ENCODE measurements at places on chromosomes 3 and 15.

GRCh38 chr3:167520266-167521005 is 46.6 kb upstream of the SERPINI2 start:
- DNase-seq: no peak

GRCh38 chr3:116038968-116039650 is 406.2 kb downstream of the LSAMP start:
- DNase-seq: no peak

- no peak for DNase-seq
Measured at GRCh38 chr3:50205413-50206276, 574 bp downstream of the SLC38A3 start.

DNA sequence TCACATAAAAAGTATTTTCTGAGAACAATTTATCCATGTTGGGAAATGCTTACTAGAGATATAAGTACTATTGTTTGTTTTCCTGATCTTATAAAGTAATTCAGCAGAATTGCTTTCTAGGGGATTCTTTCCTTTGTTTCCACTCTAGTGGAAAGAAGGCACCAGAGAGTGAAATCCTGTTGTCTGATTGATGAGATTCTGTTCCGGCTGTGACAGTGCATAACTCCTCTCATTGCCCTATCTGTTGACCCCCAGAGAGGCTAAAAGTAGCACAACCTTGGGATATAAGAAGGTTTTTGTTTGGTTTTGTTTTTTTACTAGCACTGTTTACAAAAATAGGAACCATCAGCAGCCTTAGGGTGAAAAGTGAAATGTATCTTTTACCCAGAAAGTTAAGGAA is 114.1 kb downstream of the ALCAM start:
- DNase-seq: no peak

GRCh38 chr15:94840794-94841783 is 609.7 kb downstream of the MCTP2 start:
- no peak for DNase-seq

GRCh38 chr15:85329561-85330422 is 50.6 kb upstream of the AKAP13 start:
- DNase-seq: peak; percentile 57

- DNase-seq: no peak
Measured at GRCh38 chr3:42369304-42369703, 41.1 kb downstream of the LYZL4 start.

- no peak for DNase-seq
Measured at GRCh38 chr15:89113296-89114024, 25.2 kb downstream of the ABHD2 start.

GRCh38 chr15:65595960-65596359 is 15.0 kb downstream of the INTS14 start:
- peak; percentile 8 for DNase-seq

DNA sequence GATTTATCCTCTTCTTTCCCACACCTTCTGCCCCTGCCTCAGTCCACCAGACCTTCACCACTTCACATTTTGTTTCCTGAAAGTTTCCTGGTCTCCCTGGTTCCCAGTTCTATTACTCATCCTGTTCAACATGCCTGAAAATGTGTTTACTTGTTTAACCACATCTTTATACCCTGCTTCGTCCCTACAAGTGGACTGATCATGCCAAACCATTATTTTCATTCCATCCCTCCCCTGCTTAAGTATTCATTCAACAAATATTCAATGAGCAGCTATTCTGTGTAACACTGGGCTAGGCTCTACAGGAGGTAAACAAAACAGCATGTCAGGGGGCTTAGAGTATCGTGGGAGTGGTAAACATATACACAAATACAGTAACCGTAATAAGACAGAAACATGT is 5.5 kb downstream of the MYO5A start:
- DNase-seq: peak; percentile 82

DNA sequence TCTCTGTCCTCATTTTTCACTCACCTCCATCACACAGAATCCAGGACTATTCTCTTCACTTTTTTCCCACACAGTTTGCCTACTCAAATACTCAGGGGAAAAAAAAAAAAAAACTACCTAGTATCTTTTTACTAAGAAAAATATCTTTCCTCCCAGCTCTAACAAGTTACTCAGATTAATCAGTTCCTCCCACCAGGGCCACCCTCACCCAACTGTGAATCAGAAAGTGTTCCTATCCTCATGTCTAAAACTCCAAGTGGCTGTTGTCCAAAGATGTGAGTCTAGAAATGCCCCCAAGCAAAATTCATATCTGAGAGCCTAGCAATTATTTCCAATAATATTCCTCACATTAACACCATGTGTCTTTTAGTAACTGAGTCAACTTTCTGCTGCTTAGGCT is 268.0 kb downstream of the ERC2 start:
- DNase-seq: no peak

DNA sequence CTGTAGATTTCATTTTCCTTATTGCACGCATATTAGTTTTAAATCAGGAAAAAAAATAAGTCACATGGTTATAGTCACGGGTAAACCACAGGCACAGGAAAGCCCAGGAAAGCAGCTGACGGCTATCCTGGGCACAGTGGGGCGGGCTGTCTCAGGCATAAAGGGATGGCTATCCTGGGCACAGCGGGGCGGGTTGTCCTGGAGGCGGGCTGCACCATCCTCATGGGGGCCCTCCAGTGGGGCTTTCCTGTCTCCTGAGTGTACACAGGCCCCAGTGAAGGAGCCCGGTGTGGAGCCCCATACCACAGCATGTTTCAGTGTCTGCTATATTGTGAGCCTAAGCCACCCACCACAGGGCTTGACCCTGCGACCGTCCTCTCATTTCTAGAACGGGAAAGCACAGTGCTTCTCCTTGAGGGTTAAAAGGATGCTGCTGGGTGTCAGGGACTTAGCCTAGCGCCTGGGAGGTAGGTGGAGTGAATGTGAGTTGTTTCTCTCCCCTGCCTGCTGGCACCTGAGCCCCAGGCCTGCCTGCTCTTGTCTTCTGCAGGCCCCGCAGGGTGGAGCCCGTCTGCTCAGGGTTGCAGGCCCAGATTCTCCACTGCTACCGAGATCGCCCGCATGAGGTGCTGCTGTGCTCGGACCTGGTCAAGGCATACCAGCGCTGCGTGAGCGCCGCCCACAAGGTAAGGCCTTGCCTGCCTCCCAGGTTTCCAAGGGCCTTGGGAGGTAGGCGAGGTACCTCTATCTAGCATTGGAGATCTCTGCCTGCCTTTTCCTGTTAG is 25.9 kb upstream of the PLXNA1 start:
- DNase-seq: no peak

GRCh38 chr15:70474471-70475406 is 288.6 kb downstream of the UACA start:
- DNase-seq: peak; percentile 86

DNA sequence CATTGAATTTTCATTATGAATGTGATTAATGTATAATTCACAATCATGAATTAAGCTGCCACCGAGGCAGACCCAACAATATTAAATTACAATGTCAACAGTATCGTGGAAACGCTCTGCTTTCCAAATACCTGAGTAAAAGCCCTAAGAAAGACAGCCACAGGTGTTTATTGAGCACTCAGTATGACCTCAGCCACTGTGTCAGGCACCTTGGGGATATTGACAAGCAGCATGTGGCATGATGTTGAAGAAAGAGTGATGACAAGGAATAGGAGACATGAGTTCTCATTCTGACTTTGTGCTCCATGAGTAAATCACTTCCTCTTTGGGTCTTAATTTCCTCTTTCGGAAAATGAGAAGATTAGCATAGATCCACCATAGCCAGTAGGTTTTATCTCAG is 12.8 kb downstream of the C2CD4A start:
- DNase-seq: no peak

GRCh38 chr15:53307952-53308624 is 451.4 kb downstream of the WDR72 start:
- no peak for DNase-seq

DNA sequence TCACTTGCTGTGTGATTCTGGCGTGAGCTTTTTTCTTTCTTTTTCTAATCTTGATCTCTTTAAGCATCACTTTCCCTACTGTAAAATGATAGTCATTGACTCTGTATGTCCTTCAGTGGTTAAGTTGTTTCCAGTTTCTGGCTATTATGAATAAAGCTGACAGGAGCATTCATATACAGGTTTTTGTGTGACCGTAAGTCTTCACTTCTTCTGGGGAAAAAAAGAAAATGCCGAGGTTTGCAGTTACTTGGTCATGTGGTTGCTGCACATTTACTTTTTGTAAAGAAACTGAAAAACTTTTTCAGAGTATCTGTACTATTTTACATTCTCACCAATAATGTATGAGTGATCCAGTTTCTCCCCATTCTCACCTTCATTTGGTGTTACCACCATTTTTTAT is 247.4 kb upstream of the RBMS3 start:
- DNase-seq: no peak

DNA sequence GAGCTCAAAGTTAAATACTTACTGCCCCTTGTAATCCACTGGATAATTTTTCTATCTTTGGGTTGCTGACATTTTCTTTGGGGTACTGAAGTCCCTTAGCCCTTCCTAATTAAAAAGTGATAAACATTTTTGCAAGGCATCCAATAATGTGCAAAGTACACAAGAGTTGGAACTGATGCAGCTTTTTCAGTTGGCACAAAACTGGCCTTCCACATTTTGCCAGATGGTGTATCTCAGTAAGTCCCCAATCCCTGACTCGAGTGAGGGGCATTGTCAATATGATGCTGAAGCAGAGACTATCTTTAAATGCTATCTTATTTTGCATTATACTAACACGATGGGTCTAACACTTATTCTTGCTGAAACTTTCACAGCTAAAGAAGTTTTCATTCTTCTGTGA is 27.8 kb downstream of the FHIT start:
- no peak for DNase-seq

DNA sequence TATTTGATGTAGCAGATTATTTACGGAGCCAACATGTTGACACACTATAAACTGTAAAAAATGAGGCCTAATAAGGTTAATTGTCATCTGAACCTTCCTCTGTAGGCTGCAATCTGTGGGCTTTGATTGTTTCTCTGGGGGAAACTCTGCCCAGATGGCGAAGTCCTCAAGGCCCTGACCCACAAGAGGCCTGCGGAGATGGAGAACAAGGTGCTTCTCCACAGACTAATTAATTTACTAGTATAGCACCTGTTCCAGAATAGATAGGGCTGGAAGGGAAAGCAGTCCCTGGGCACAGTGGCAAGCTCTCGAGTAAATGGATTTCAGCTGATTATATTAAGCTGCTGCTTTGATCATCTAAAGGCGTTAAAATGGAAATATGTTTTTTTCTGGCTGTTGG is 338.8 kb upstream of the DNAJC19 start:
- no peak for DNase-seq

DNA sequence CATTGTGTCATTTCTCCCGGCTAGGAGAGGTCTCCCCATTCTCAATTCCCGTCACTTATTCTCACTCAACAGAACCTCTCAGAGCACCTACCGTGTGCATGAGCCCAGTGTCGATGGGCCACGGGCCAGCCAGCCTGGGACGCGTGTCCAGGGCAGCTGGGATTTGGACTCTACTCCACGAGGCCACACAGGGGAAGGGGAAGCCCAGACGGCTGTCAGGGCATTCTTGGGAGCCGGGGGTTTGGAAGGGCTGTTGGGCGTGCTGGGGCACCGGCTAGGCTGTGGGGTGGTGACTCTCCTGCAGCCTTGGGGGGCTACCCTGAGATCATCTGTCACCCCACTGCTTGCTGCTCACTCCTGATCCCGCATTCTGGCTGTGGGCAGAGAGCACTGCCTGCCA is 41.7 kb upstream of the PCSK6 start:
- DNase-seq: no peak

GRCh38 chr15:78360958-78361718 is 21.0 kb downstream of the CRABP1 start:
- DNase-seq: no peak

DNA sequence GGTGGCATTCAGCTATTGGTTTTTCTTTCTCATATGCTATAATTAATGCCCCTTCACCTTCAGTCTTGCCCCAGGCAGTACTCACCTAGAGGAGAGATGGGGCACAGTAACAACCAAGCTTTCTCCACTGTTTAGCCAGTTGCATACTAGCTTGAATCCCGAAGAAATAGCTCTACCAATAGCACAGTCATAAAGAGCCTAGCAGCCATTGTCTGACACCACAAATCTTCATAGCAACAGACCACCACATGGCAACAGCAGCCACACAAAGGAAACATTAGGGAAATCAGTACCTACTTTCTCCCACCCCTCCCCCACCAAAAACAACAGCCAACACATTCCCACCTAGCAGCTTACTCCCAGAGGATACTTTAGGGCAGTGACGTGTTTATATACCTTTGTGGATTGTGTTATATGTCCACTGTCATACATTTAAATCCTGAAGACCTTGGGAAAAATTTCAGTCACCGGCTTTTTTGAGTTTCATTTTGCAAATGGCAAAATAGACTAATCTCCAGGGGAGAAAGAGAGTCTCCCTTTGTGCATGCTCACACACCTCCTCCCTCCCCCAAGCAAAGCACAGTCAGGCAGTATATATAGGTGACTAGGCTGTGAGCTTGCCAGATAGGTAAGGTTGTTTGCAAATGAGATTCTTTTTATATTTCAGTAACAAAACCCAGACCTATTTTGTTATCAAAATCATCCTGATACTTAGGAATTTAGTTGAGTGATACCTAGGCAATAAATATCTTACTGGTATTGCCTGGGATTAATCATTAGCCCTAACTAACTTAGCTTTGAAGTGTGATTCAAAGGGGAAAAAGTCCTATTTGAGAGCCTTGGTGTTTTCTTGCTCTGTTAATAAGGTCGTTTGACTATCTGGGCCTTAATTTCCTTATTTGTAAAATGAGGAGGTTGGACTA is 140.6 kb downstream of the RBPMS2 start:
- no peak for DNase-seq

- no peak for DNase-seq
Measured at GRCh38 chr3:146280864-146281263, 30.0 kb upstream of the PLSCR4 start.

GRCh38 chr3:159187706-159188105 is 385.9 kb downstream of the MFSD1 start:
- peak; percentile 5 for DNase-seq

DNA sequence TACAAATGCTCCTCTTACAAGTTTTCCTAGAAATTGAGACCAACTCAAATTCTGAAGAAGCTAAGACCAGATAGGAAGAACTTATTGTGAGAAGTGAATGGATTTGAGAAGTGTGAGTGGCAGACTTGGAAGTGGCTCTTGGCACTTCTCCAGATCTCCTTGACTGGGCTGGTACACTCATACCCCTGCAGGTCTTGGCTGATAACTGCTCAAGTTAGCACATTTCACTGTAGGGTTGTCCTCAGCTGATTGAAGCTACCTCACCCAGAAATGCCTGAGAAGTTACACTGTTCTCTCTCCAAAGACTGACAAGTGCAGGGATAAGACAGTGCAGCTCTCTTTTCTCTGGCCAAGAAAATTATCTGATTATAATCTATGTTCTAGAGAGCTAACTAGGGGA is 16.5 kb upstream of the CLDN1 start:
- DNase-seq: no peak

- no peak for DNase-seq
Measured at GRCh38 chr3:177045767-177046166, 151.5 kb downstream of the TBL1XR1 start.

- DNase-seq: no peak
Measured at GRCh38 chr3:170724599-170725280, 138.9 kb upstream of the SLC7A14 start.

GRCh38 chr3:79994397-79994796 is 226.6 kb upstream of the ROBO1 start:
- no peak for DNase-seq
